Activated naive CD8-positive, alpha-beta T cell treated with anti-CD3 and anti-CD28 coated beads, Interleukin-2, amount 10 ng/mL, durations not matched to agents 7 days and 5 days (primary cell): ENCODE measurements at places on chromosomes 13 and 19. TPM values are rescaled to one million over a fixed set of nuclear protein-coding genes. Genes with fewer than 3 reads are reported as not detected.

DNA sequence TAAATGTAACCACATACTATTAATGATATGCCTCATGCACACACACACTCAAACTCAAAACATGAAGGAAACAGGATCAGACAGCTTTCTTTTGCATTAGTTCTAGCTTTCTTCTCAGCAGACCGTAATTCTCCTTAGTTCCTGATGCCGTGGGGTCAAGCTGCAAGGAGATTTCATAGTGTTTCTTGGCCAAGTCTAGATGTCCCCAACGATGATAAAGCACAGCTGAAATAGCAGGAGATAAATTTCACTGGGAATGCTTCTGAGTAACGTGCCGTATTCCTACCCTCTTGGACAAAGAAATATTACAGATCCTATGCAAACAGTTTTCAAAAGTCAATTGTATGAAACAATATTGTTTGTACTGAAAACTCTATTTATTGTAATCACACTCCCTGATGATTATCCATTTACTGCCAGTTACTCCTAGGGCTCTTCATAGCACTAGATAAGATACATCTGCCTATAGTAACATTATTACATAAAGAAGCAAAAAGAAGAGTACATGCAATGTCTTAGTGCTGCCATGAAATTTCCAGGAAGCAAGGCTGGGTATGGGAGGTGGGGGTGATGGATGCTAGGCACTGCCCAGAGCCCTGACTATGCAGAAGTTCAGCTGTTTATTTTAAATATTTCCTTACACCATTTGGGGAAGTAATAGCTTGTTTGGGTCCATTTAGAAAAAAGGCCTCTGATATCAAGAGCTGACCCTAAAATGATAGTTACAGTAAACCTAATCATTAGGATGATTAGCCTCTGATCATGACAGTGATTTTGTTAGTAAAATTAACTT, 16.5 kb upstream of the GGACT start:
- DNase-seq, result no peak
- peaks cover 22% of the 10 kb centered on the region for H3K4me1 ChIP-seq
- H3K27ac ChIP-seq, result no peak overlapping the region
- H3K36me3 ChIP-seq, result peaks cover 43% of the 10 kb centered on the region
- no peaks in the 10 kb centered on the region for H3K27me3 ChIP-seq

- DNase-seq, result peak; percentile 62
- peaks cover 10% of the 10 kb centered on the region for H3K4me1 ChIP-seq
These were observed 6.9 kb downstream of the UPK1A start for GRCh38 chr19:35673121-35673804.

CDC42EP5 gene
- not detected for total RNA-seq

DNA sequence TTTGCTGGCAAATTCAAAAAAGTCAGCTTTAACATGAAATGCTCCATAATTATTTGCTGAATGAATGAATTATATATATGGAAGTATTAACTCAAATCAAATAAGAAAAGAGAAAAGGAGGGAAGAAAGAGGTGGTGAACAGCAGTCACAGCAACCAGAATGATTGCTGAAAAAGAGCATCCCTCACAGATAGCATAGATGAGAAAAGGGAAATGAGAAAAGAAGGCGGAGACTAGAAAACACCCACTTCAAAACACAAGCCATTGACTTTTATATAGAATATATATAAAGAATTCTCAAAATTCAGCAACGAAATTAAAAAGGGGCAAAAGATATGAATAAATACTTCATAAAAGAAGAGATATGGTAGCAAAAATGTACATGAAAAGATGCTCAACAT, 75.2 kb downstream of the CAB39L start:
- H3K4me1 ChIP-seq, result peaks cover 3% of the 10 kb centered on the region
- H3K36me3 ChIP-seq, result peaks cover 6% of the 10 kb centered on the region
- H3K27ac ChIP-seq, result no peak overlapping the region
- no peak overlapping the region for H3K4me3 ChIP-seq

KLC3 gene
- not detected for total RNA-seq

- no peak overlapping the region for H3K4me3 ChIP-seq
- no peak for DNase-seq
- no peak overlapping the region for H3K27ac ChIP-seq
- H3K27me3 ChIP-seq, result no peaks in the 10 kb centered on the region
These were observed 9.5 kb downstream of the ANO8 start for GRCh38 chr19:17325133-17325532.

GRCh38 chr19:17389957-17390664, 3.9 kb downstream of the CCDC194 start:
- H3K27ac ChIP-seq, result no peak overlapping the region
- peaks cover 29% of the 10 kb centered on the region for H3K27me3 ChIP-seq
- H3K4me3 ChIP-seq, result peak overlapping the region; percentile 88
- H3K36me3 ChIP-seq, result peaks cover 4% of the 10 kb centered on the region
- no peak for DNase-seq

DNA sequence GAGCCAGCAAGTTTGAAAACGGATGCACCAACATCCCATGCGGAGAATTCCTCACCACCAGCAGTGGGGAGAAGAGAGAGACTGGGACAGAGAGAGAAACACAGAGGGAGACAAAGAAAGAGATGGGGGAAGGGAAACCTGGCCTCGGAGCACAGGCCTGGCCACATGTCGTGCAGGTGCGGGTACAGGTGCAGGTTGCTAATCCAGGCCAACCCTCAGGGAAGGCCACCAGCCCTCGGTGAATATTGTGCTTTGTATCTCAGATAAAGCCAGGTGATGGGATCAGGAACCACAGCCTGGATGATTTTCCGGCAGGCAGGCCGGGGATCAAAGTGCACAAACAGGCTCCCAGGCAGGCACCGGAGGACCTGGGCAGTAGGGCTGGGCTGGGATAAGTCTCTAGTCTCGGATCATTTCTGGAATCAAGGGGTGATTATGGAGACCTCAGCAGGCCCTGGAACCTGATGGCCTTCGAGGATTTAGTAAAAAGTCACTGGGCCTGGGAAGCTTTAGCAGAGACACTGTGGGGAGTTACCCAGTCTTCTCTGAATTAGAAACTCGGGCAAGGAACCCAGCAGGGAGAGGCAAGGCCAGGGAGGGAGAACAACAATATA, 3.7 kb downstream of the GAS6 start:
- DNase-seq, result no peak
- H3K27ac ChIP-seq, result no peak overlapping the region
- peaks cover 4% of the 10 kb centered on the region for H3K4me1 ChIP-seq

DNA sequence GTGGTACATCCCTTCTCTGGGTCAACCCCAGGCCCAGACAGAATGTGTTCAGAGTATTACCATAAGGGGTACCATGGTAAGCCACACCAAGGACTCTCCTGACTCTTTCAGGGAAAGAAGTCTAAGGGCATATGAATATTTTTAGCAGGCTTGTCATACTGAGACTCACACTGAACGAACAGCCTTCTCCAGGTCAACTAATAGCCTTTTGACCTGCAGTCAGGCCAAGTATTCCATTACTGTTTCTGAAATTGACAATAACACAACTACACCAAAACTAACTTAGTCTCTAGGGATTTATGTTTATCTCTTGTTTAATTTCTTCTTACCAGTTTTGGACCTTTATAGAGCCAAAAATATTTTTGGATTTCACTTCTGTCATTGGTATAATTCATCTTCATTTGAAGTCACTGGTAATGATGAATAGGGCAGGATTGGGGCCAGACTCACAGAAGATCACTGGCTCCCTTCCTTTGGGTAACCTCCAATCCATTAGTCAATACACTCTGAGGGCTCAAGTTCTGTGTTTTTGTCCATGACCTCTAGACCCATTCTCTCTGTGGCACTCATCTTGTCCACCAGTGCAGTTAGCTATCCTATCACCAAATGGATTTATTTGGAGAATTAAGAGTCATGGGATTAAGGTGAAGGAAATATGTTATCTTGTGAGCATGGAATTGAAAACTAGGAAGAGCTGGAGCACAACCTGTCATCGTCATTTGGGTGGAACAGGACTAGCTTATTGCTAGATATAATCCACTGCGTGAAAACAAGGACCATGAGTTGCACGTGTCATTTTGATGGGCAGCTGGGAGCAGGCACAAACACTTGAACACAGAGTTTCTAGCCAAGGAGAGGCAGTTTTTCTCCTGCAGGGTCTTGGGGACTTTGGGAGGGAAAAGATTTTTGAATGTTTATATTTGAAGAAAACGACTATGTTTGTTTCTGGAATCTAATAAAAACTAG, 313.3 kb downstream of the DCLK1 start:
- no peaks in the 10 kb centered on the region for H3K4me1 ChIP-seq
- H3K27ac ChIP-seq, result no peak overlapping the region
- DNase-seq, result no peak
- no peak overlapping the region for H3K4me3 ChIP-seq
- H3K27me3 ChIP-seq, result no peaks in the 10 kb centered on the region

DNA sequence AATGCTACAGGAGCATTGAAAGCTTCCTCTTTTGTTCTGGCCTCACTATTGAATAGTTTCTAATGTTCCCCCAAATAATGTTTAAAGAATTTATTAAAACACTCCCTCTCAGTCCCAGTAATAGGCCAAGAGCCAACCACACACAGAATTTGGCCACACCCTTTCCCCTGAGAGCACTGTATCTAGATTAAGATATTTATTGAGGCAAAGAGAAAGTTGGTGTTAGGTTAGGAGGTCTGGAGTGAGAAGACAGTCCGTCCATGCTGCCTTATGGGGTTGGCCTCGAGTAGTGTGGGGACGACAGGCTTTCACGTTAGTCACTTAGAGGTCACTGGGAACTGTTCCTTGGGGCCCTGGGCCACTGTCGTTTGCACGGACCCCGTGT, 122.9 kb upstream of the RNF113B start:
- H3K27me3 ChIP-seq, result peaks cover 4% of the 10 kb centered on the region
- no peak for DNase-seq
- no peaks in the 10 kb centered on the region for H3K36me3 ChIP-seq
- H3K4me1 ChIP-seq, result no peaks in the 10 kb centered on the region
- no peak overlapping the region for H3K4me3 ChIP-seq
- no peak overlapping the region for H3K27ac ChIP-seq

DNA sequence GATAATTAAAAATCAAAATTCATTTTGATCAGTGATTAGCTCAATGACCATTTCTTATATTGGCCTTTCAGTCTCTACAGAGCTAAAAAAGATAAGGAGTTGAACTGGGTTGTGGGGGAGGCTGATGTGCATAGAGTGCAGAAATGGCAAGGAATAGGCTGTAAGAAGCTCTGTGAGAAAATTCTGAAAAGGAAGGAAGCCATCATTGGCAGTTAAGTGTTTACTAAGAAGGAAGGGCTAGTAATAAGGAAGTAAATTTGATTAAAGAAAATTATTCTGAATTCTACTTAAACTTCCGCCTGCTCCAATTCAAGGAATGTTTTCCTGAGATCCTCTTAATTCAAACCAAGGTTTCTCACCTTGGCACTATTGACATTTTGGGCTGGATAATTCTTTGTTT, 187.5 kb downstream of the MZT1 start:
- H3K4me3 ChIP-seq, result no peak overlapping the region
- H3K27ac ChIP-seq, result no peak overlapping the region
- DNase-seq, result no peak
- no peaks in the 10 kb centered on the region for H3K36me3 ChIP-seq

- no peak for DNase-seq
- peaks cover 3% of the 10 kb centered on the region for H3K36me3 ChIP-seq
- H3K4me1 ChIP-seq, result no peaks in the 10 kb centered on the region
- H3K27me3 ChIP-seq, result no peaks in the 10 kb centered on the region
These were observed 44.4 kb upstream of the ZNF91 start for GRCh38 chr19:23439623-23440022.

- DNase-seq, result no peak
- no peaks in the 10 kb centered on the region for H3K36me3 ChIP-seq
- no peak overlapping the region for H3K4me3 ChIP-seq
- peaks cover 16% of the 10 kb centered on the region for H3K27me3 ChIP-seq
- no peak overlapping the region for H3K27ac ChIP-seq
These were observed 9.1 kb downstream of the FFAR2 start for GRCh38 chr19:35457173-35457572.

ZNF808 gene
- 53.5 TPM for total RNA-seq

DNA sequence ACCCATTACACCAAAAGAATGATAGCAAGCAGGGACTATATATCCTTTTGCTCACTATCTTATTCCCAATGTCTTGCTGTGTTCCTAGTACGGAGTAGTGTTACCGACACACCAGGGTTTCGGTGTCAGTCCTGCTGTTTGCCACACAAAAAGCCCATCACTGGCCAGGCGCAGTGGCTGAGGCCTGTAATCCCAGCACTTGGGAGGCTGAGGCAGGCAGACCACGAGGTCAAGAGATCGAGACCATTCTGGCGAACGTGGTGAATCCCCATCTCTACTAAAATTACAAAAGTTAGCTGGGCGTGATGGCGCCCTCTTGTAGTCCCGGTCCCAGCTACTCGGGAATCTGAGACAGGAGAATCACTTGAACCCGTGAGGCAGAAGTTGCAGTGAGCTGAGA, 1467.3 kb upstream of the MIR17HG start:
- H3K36me3 ChIP-seq, result no peaks in the 10 kb centered on the region
- H3K27me3 ChIP-seq, result no peaks in the 10 kb centered on the region
- DNase-seq, result no peak
- no peaks in the 10 kb centered on the region for H3K4me1 ChIP-seq
- H3K4me3 ChIP-seq, result no peak overlapping the region

GRCh38 chr13:24308488-24309020, 826 bp upstream of the C1QTNF9 start:
- H3K27me3 ChIP-seq, result no peaks in the 10 kb centered on the region
- no peak overlapping the region for H3K27ac ChIP-seq
- peaks cover 12% of the 10 kb centered on the region for H3K36me3 ChIP-seq
- H3K4me3 ChIP-seq, result no peak overlapping the region
- no peak for DNase-seq

DNA sequence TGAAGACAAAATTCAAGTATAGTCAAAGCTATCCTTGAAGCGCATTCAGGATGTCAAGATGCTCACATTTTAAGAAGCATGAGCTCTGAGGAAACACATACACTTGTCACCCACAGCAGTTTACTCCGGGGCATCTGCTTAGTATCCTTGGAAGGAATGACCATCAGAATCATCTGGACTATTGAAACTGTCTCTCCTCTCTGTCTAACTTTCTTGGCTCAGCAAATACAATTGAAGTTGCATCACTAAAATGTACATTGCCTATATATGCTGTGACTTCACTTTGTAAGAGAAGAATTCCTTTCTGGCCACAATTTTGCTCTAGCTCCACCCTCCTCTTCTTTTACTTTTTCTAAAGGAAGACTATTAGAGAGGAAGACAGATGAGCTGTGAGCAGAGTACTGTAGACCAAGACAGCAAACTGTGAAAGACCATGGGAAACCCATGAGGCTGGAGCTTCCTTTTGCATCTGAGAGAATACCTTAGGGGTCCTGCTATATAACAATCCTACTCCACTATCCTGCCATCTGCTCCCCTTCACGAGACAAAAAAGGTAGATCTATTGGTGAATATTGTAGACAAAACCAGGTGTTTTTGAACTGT, 906.3 kb downstream of the PCDH9 start:
- DNase-seq, result no peak
- H3K27me3 ChIP-seq, result no peaks in the 10 kb centered on the region
- H3K4me3 ChIP-seq, result no peak overlapping the region
- H3K4me1 ChIP-seq, result no peaks in the 10 kb centered on the region

GRCh38 chr19:42096255-42096837, 20.4 kb downstream of the ZNF574 start:
- no peaks in the 10 kb centered on the region for H3K27me3 ChIP-seq
- peaks cover 6% of the 10 kb centered on the region for H3K4me1 ChIP-seq
